ENCODE measurements at places on chromosomes 2 and 18. TPM values are rescaled to one million over a fixed set of nuclear protein-coding genes. Genes with fewer than 3 reads are reported as not detected.

- DNase-seq: peak; percentile 34
These were observed 414.2 kb upstream of the CHST9 start for GRCh38 chr18:27599202-27599829.

UGT1A10 gene
- not detected for polyA plus RNA-seq

GRCh38 chr18:13103366-13103765 lies 112.2 kb downstream of the CEP192 start:
- no peak for DNase-seq

DNA sequence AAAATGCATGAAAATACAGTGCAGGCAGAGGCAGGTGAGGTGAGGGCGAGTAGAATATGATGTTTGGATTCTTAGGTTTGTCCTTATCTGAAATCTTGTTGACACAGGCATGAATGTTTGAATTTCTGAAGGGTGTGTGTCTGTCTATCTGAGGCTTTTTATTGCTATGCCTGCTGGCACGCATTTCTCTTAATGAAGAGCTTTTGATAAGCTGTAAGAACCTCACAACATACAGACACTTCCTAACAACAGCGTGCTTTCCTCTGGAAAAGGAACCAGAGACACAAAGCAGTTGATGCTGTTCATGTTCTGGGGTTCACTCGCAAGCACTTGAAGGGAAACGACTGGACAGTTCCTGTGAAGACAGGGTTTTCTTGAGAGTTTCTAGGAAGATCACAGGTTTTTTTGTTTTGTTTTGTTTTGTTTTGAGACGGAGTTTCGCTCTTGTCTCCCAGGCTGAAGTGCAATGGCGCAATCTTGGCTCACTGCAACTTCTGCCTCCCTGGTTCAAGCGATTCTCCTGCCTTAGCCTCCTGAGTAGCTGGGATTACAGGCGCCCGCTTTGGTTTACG lies 33.3 kb upstream of the CABLES1 start:
- no peak for DNase-seq

GRCh38 chr2:8966123-8966908 lies 37.2 kb downstream of the MBOAT2 start:
- peak; percentile 73 for DNase-seq

DNA sequence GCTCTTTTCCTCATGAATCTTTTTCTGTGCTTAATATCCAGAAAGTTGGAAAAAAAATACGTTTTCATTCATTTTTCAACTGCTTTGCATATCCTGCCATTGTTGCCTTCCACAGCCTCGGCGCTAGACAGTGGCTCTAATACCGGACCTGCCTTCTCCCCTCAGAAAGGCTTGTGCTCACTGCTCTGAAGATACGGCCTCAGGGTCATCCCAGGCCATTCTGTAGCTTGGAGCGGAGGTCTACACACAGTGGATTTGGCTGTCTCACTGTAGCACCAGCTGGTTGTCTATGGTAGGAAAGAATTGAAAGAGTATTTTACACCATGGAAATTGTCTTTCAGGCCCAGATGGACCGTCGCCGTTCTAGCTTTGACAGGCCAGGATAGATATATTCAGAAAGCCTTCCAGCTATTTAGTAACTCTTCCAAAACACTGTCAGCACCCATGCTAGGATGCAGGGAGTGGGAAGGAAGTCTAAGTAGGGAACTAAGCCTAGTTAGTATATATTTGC lies 242.0 kb downstream of the TMEM182 start:
- no peak for DNase-seq

- no peak for DNase-seq
These were observed 10.4 kb downstream of the TCF7L1 start for GRCh38 chr2:85143463-85144082.

DNA sequence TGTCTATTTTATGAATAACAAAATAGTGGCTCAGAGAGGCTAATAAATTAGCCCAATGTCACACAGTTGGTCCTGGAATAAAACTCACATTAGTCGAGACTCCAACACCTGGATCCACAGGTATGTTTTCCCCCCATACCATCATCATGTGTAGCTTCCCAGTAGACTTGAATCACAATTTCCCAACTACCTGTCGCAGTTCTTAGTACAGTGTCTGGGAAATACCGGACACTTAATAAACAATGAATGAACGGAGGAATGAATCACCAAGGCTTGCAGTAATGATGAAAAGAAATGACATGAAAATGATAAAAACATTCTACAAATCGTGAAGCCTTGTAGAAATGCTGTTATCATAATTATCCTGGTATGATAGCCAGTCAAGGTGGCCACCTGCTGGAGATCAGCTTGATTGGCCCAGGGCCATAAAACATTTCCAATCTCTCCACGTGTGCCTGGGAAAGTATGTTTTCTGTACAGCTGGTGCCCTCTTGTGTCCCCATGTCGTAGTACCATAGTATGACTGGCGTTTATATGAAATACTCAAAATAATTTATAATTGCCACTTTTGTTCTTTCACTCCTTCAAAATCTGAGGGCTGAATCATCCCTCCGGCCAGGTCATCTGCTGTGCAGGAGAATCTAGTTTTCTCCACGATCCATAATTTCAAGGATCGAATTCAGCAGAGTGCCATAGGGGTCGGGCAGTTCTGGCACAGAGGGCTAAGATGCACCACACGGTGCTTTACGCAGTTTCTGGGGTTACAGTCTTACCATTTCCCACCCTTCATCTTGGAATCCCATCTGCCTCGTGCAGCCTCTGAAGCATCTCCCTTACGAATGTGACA lies 95.4 kb downstream of the LAMA1 start:
- DNase-seq: peak; percentile 12

DNA sequence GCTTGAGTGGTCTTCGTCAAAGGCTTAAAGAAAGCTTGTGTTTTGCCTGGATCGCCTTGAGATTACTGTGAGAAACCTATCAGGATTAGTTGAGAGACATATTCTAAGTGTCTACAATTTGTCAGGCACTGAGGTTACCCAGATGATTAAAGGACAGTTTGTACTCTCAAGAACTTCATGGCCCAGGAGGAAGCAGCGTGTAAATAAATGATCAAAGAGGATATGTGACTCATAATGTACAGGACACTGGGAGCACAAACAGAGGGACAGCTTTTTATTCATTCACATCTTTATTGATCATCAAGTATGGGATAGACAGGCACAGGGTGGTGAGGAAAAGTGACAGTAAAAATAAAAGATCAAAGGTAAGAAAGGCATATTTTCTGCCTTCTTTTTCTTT lies 152.6 kb upstream of the FSHR start:
- no peak for DNase-seq

DNA sequence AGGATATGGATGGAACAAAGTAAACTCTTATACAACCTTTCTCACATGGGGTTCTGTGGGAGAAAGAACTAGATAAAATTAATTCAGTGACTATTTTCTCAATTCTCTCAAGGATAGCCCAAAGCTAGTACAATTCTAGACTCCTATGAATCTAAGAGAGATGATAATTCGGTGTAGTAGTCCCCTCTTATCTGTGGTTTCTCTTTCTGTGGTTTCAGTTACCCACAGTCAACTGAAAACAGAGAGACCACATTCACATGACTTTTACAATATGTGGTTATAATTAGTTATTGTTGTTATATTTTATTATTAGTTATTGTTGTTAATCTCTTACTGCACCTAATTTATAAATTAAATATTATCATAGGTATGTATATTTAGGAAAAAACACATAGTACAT lies 53.5 kb upstream of the C2orf15 start:
- DNase-seq: peak; percentile 5

DNA sequence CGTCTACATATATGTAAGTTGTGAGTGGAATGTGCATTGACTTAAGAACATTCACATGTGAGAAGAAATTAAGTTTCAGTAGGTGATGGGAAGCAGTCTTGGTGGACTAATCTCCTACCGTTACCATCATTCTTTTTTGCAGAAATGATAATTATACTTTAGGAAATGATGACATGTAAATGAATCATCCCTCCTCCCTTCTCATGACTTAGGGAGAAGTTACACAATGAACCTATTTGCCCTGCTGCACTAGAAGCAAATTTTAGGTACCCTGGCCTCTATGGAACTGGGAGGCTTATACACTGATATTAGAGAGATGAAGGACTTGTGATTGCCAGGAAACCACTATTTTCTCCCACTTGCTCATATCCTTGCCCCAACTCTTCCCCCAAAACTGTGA lies 214.2 kb downstream of the CALCRL start:
- DNase-seq: no peak

MERTK gene
- 0.34 TPM for polyA plus RNA-seq

RASGRP3 gene
- polyA plus RNA-seq: 2.2 TPM

ADRA2B gene
- 0.07 TPM for polyA plus RNA-seq

UGT1A6 gene
- polyA plus RNA-seq: not detected

DNA sequence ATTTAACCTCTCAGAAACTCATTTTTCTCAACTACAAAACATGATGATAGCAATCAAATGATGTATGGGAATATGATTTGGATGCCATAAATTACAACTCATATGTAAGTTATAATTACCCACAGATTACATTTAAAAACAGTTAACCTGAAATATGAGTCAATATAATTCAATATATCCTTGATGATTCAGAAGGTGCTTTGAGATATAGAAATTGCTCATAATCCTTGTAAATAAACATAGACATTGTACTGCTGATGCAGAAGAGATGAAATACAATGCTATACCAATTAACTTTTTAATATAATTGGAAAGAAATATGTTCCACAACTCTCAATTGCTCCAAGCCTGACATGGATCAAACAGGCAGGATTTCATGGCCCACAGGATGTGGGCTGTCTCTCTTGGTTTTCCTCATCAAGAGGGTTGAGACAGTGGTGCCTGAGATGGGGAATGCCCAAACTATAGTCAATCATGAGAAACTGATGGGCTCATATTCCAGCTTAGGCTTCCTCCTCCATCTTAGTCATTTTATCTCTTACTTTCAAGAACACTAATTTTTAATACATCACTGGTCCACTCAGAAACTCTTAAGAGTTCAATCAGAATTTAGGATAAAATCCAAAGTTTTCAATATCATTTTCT lies 49.4 kb downstream of the NCKAP5 start:
- no peak for DNase-seq

DNA sequence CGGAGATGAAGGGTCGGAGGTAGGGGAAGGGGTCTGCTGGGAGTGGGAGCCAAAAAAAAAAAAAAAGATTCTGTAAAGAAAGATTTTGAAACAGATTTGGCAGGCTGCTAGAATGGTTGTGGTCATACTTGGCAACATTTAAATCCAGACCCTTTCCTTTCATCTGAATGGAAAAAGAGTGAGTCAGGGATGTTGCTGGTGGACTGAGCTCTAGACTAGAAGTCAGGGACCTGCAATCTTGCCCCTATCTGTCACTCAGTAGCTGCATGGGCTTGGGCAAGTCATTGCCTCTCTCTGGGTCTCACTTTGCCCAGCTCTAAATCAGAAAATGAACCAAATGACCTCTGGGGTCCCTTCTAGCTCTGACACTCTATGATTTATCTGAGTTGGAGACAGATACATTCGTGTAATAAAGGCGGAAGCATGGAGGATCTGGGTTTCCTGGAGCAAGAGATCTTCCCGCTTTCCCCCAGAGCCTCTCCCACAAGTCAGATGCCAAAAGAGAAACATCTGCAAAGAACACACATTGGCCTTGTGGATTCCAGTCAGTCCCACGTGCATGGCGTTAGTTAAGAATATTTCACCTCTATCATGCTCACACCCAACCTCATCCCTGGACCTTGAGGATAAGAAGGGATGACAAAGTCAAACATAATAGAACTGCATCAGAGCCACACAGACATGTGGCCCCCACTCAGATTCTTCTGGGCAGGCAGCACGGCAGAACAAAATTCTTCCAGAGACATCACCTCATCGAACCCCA lies 58.5 kb downstream of the ADD2 start:
- no peak for DNase-seq

- peak; percentile 54 for DNase-seq
These were observed 590 bp downstream of the EIF2B4 start for GRCh38 chr2:27369471-27370025.

DNA sequence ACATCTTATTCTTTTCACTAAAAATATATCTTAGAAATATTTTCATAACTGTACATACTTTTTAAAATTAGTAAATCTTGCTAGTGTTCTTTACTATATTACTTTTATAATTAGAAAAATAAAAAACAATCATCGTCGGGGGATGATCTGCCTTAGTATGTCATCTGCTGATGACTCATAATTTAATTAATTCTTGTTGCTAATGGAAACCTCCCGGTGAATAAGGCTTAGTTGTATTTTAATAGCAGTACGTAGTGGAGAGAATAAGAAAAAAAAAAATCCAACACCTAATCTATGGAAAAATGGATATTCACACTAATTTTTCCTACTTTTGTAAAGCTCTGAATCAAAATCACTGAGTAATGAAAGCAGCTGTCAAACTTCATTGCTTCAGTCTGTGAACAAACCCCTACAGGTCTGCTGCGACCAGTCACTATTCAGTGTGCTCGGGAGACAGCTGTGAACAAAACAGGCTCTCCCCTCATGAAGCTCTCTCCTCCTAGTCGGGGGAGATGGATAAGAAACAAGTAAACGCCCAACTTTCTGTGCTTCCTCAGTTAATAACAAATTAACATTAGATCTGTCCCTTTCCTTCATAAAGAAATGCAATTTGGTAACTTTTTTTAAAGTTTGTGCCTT lies 97.4 kb upstream of the UPP2 start:
- peak; percentile 21 for DNase-seq

DNA sequence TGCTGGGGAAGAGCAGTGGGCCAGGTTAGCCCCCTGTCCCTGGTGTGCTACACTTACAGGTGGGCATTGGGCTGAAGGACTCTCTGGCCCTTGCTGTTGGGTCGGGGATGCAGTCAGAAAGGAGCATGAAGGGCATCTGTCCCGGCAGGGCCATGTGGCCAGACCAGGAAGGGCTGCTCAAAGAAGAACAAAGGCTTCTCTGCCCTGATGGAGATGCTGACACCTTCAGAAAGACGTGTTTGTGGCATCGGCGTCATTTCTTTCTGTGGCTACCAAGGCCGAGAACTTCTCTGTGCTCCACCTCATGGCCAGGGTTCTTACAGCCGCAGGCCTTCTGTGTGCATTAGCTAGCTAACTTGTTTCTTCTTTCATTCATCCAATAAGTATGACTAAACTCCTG lies 239.1 kb downstream of the FAM210A start:
- DNase-seq: no peak

DNA sequence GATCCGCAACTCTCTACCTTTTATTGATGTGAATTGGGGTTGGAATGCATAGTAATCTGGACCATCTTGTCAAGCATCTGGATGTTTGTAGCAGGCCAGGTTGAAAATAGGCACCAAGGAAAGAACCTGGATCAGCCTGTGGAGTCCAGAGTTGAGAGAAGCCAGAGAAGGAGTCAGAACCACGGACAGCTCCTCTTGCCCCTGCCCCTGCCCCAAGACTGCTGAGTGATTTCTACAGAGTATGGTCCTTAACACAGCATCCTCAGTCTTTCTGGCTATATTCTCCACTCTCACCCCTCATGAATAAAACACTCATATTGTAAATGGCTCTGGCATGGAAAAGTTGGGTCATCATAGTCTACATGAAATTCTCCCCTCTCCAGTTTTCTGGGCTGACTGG lies 154.6 kb downstream of the LOXHD1 start:
- peak; percentile 5 for DNase-seq

- no peak for DNase-seq
These were observed 3.7 kb downstream of the TSHZ1 start for GRCh38 chr18:75214332-75214690.

DNA sequence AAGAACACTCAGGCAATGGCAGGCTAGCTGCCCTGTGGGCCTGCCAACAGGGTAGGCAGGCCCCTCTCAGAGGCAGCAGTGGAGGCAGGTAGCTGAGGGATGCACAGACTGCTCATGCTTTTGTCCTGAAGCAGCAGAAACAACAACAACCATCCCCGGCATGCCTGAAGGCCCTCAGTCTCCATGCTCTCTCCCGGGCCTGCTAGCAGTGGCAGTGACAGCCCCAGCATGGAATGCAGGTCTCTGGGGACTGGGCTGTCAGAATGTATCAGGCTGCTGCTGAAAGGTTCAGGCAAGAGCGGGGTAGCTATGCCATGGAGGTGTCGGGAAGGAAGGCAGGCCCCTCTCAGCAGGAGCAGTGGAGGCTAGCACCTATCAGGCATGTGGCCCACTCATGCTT lies 209.8 kb downstream of the KCNJ3 start:
- no peak for DNase-seq

SH3BP4 gene
- polyA plus RNA-seq: 86.6 TPM
